ENCODE measurements at places on chromosomes 13 and 19. TPM values are rescaled to one million over a fixed set of nuclear protein-coding genes. Genes with fewer than 3 reads are reported as not detected.

The TEX101 gene
- total RNA-seq = not detected

The TGFB1 gene
- total RNA-seq = 37.7 TPM

The ZNF677 gene
- total RNA-seq = 20.6 TPM

The REEP6 gene
- 0.86 TPM for total RNA-seq
